ENCODE measurements at places on chromosomes 2 and 18. TPM values are rescaled to one million over a fixed set of nuclear protein-coding genes. Genes with fewer than 3 reads are reported as not detected.

DNA sequence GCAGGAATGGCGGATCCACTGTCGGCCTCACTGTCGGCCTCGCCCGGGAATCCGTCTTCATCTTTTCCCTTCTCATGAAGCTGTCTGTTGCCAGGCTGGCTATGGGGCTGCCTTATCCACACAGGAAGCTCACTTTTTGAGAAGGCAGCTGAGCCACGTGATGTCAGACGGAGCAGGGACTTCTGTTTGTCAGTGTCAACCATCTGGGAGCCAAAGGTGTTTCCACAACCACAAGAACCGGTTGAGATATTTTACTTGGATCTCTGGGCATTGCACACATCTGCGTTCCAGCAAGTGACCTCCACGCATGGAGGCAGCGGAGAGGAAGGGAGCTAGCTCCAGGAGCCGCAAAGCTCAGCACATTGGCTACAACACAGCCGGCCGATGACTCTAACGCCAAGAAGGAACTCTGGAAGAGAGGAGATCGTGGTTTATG, 27.4 kb upstream of the TAF1B start:
- no peak for DNase-seq

DNA sequence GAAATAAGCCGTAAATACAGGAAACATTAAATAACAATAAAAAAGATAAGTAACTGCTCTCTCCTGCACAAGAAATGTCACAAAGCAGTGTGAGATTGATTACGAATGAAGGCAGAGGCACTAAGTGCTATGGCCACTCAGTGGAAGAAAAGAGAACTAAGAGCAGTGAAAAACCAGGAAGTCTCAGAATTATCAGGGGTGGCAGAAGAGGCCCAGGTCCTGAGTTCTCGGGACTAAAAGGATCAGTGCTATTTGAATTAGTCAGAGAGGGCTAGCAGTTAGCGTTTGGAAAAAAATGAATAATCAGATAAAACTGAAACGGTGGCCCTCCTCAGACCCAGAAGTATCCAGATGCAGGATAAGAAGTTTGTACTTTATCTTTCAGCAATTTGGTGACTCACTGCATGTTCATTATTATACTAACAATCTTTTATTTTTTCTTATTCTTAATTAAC, 367.1 kb downstream of the ZEB2 start:
- peak; percentile 60 for DNase-seq

The LYPD6 gene
- 22.4 TPM for total RNA-seq

GRCh38 chr18:62856294-62856693, 141.0 kb downstream of the PHLPP1 start:
- no peak for DNase-seq

GRCh38 chr2:102707796-102708695, 53.8 kb upstream of the TMEM182 start:
- no peak for DNase-seq

The EDAR gene
- 1.2 TPM for total RNA-seq

- no peak for DNase-seq
These were observed 917 bp upstream of the PRKAG3 start for GRCh38 chr2:218832520-218832919.

DNA sequence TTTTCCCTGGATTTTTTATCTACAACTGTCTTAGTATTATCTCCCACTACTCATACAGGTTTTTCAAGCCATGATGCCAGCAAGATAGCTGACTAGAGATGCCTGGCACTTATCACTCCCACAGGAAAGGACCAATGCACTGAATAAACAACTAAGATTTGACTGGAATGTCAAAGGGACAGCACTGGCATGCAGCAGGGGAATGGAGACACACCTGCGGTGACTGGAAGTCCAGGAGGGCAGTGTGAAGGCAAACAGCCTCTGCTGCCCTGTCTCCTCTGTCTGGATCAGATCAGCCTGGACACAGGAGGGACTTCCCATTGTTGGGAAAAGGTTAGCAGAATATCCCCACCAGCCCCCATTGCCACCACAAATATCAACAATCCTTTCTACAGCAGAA, 85.1 kb downstream of the TMEM237 start:
- no peak for DNase-seq

DNA sequence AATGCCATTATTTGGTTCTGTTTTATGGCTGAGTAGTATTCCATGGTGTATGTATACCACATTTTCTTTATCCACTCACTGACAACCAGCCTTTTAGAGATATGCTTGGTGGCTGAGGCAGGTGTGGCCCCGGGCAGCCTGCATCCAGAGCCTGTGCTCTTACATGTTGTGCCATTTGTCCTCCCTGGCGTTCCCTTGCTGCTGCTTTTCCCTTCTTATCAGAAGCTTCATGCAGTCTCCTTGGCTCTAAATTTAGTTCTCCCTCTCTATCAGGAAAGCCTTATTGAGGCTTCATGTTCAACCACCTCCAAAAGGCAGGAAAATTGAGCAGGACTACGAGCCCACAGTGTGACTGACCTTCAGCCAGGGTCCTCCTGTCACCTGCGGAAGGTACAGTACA, 131.7 kb upstream of the ITGA6 start:
- DNase-seq: no peak

The CIAO1 gene
- 49.1 TPM for total RNA-seq

The SPEG gene
- total RNA-seq: 61.9 TPM

DNA sequence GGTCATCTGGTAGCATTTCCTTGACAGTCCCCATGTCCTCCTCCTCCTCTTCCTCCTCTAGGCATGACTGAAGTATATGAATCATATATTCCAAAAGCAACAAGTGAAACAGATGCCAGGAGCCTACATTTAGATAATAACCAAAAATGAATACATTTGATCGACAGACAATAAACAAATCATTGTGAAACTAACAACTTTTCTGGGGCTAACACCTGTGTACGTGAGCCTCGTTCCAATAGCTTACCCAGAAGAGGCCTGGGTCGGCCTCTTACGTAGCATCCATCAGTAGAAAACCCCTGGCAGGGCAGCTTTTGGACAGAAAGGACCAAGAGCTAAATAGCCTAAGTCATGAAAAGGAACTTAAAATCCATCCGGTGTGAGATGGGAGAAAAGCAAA, 15.3 kb upstream of the CREG2 start:
- no peak for DNase-seq

- DNase-seq: peak; percentile 40
These were observed at the start of gene CCDC102B for GRCh38 chr18:68797871-68798270. CCDC102B (plus strand) TSS chr18:68798080; CDS start chr18:68836764, 38,684 bp downstream.

Measured in umbilical cord (tissue), 2 donors.